ENCODE measurements at places on chromosomes 3 and 15.

- H3K27ac ChIP-seq: no peak overlapping the region
- no peak for DNase-seq
- no peaks in the 10 kb centered on the region for H3K36me3 ChIP-seq
- H3K27me3 ChIP-seq: no peaks in the 10 kb centered on the region
Measured at GRCh38 chr3:54706738-54707137, 221.1 kb downstream of the LRTM1 start.

DNA sequence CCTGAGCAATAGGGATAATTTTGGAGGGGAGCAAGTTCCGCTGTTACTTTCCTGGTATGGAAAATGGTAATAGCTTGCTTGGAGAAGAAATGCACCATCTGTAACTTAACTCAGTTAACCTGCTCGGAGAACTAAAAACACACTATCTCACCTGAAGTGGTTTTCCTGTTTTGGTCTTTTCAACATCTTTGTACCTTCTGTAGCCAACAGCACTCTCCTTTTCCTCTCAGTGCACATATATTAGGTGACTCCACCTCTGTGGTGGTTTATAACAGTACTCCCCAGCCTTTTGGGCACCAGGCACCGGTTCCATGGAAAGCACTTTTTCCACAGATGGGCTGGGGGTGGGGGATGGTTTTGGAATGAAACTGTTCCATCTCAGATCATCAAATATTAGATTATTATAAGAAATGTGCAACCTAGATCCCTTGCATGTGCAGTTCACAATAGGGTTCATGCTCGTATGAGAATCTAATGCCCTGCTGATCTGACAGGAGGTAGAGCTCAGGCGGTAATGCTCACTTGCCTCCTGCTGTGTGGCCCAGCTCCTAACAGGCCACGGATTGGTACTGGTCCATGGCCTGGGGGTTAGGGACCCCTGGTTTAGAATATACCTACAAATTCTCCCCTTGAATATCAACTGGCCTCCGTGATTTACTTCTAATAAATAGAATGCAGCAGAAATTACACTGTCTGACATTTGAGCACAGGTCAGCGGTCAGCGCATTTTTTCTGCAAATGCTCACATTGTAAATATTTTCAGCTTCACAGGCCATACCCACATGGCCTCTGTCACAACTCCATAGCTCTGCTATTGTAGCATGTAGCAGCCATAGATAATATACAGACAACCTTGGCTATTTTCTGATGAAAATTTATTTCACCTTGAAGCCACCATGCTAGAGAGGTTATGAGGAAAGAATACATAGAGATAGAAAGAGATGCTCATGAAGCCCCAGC lies 83.8 kb upstream of the SUCLG2 start:
- H3K4me3 ChIP-seq: no peak overlapping the region
- no peaks in the 10 kb centered on the region for H3K36me3 ChIP-seq
- DNase-seq: no peak
- H3K27me3 ChIP-seq: no peaks in the 10 kb centered on the region
- H3K27ac ChIP-seq: no peak overlapping the region
- H3K4me1 ChIP-seq: peaks cover 2% of the 10 kb centered on the region

- H3K27ac ChIP-seq: no peak overlapping the region
- peaks cover 20% of the 10 kb centered on the region for H3K27me3 ChIP-seq
Measured at GRCh38 chr3:53921296-53921695, 29.6 kb upstream of the SELENOK start.

GRCh38 chr15:29097168-29097567 lies 172.5 kb downstream of the NSMCE3 start:
- H3K4me1 ChIP-seq: no peaks in the 10 kb centered on the region
- no peaks in the 10 kb centered on the region for H3K27me3 ChIP-seq
- no peak overlapping the region for H3K4me3 ChIP-seq
- DNase-seq: no peak

DNA sequence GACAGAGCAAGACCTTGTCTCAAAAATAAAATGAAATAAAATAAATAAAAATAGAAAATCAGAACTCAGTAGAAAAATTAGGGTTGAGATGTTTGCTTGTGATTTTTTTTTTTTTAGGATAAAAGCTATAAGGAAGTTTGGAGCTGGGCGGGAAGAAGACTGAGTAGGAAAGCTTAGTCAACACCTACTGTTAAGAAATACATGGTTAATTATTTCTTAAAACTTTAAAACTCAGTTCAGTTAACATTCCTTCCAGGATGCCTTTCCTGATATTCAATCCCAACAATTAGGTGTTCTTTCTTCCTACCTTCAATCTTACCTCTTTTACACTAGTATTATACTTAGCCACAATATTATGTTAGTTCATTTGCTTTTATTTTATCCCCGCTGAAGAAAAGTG lies 246.2 kb downstream of the LSAMP start:
- DNase-seq: no peak
- H3K4me3 ChIP-seq: no peak overlapping the region
- H3K4me1 ChIP-seq: no peaks in the 10 kb centered on the region
- no peaks in the 10 kb centered on the region for H3K36me3 ChIP-seq
- peaks cover 37% of the 10 kb centered on the region for H3K27me3 ChIP-seq

DNA sequence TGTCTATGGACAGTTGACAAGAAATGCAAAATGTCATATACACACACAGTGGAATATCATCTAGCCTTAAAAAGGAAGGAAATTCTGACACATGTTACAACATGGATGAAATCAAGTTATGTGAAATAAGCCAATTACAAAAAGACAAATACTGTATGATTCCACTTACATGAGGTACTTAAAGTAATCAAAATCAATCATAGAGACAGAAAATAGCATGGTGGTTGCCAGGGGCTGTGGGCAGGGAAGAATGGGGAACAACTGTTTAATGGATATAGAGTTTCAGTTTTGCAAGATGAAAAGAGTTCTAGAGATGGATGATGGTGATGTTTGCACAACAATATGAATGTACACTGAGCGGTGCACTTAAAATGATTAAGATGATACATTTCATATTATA lies 613.8 kb upstream of the ZNF385D start:
- H3K36me3 ChIP-seq: no peaks in the 10 kb centered on the region
- H3K4me3 ChIP-seq: no peak overlapping the region
- peaks cover 15% of the 10 kb centered on the region for H3K4me1 ChIP-seq
- peaks cover 8% of the 10 kb centered on the region for H3K27me3 ChIP-seq

DNA sequence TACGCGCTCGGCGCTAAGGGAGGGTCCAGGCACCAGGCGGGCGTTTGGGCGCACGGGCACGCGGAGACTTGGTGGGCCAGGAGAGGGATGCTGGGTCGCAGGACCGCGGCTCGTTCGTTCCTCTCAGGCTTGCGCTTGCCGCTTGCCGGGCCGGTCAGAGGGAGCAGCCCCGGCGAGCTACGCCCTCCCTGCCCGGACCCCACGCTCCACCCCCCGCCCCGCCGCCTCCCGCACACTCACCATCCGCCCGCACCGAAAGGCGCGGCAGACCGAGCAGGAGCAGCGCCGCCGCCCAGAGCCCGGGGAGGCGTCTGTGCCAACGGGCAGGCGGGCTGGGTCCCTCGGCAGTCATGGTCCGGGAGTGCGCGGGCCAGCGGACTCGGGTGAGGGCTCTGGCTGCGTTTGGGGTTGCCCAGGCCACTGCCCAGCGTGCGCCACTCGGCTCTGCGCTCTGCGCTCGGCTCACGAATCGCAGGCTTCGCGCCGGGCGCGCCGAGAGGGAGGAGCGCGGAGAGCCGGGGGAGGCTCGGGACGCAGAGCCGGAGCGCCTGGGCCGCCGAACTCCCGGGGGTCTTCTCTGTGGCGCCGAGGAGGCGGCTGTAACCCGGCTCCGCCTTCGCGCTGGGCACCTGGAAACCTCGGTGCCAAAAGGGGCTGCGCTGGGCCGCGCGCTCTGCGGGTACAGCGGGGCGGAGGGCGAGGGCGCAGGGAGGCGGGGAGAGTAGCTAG lies at the start of gene SUSD5:
TSS of gene SUSD5 (minus strand) at position 365 of the 729 bp plus-strand sequence. CDS start at position 352, 13 bp downstream.
- peak within 1 kb of the TSS; percentile 80 for H3K27ac ChIP-seq
- DNase-seq: peak; percentile 85
- peaks cover 25% of the 10 kb centered on the region for H3K4me1 ChIP-seq
- peaks cover 7% of the 10 kb centered on the region for H3K36me3 ChIP-seq

GRCh38 chr3:97958796-97959195 lies 13.4 kb downstream of the RIOX2 start:
- no peak for DNase-seq
- no peak overlapping the region for H3K27ac ChIP-seq
- no peak overlapping the region for H3K4me3 ChIP-seq
- H3K27me3 ChIP-seq: no peaks in the 10 kb centered on the region
- peaks cover 26% of the 10 kb centered on the region for H3K36me3 ChIP-seq

GRCh38 chr3:191414286-191414685 lies 46.7 kb upstream of the PYDC2 start:
- H3K4me1 ChIP-seq: peaks cover 12% of the 10 kb centered on the region
- no peak for DNase-seq
- peaks cover 4% of the 10 kb centered on the region for H3K36me3 ChIP-seq
- no peaks in the 10 kb centered on the region for H3K27me3 ChIP-seq

- no peaks in the 10 kb centered on the region for H3K36me3 ChIP-seq
- H3K4me3 ChIP-seq: no peak overlapping the region
- H3K27me3 ChIP-seq: no peaks in the 10 kb centered on the region
- peaks cover 40% of the 10 kb centered on the region for H3K4me1 ChIP-seq
- DNase-seq: no peak
- H3K27ac ChIP-seq: no peak overlapping the region
Measured at GRCh38 chr3:133987948-133988484, 41.7 kb downstream of the SLCO2A1 start.

DNA sequence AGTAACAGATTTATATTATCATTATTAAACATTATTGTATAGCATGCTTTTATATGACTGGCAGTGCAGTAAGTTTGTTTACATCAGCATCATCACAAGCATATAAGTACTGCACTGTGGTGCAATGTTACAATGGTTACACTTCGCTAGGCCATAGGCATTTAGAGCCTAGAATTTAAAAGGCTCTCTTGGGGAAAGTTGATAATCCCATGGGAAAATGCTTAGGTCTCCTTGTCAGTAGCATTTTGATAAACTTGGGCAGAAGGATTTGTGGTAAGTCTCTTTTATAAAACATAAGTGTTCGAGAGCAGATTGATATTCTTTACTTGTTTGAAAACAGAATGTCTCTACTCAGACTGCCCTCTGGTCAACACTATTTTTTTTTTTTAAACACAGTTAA lies 7.5 kb downstream of the DTWD1 start:
- no peak overlapping the region for H3K4me3 ChIP-seq
- H3K27ac ChIP-seq: no peak overlapping the region
- peaks cover 45% of the 10 kb centered on the region for H3K4me1 ChIP-seq
- H3K36me3 ChIP-seq: peaks cover 17% of the 10 kb centered on the region
- no peaks in the 10 kb centered on the region for H3K27me3 ChIP-seq
- DNase-seq: no peak

DNA sequence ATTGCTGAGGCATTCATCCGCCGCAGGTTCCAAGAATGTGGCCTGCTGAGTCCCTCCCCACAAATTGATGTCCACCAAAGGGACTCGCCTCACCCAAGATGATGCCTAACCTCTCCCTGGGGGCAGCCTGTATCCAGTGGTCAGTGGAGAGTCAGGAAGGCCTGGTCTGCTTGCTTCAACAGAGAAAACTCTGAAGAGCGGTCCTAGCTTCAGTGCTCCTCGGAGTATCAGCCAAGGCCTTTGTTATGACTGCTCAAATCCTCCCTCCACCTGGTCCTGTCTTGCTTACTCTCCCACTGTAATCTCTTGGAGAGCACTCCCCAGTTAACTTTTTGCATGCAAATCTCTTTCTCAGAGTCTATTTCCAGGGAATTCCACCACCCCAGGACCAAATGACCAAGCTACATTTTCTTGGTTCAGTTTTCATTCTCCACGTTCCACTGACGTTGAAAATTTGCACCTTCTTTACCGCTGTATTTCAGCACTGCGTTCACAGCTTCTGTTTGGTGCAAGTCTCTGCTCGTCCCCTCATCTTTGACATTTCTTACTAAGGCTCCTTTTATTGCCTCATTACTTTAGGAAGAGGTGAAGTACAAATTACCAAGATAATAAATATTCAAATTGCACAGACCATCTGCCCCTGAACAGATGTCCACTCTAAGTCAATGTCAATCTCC lies 22.3 kb downstream of the CMTM7 start:
- no peaks in the 10 kb centered on the region for H3K27me3 ChIP-seq
- H3K27ac ChIP-seq: no peak overlapping the region
- peaks cover 26% of the 10 kb centered on the region for H3K4me1 ChIP-seq
- no peaks in the 10 kb centered on the region for H3K36me3 ChIP-seq
- H3K4me3 ChIP-seq: no peak overlapping the region

DNA sequence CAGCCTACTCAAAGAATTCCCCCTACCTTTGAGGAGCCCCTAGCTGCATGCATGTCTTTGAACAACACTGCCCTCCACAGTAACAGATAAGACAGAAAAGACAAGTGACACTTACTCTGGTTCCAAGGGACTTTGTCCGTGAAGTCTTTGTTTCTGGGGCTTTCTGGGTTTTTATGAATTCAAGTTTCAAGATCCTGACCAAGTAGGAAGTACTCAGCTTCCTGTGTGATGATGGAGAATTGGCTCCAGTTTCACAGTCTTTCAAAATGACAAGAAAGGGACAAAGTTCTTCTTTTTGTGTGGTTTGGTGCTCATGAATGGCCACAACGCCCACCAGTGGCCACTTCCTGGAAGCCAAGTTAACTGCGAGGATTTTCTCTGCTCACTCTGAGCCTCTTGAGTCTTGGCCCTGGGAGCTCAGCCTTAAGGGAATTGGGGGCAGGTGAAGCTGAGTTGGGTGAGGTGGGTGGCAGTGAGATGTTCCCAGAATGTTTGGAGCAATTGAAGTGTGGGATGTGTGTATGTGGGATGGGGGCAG lies at the start of gene CCR1:
TSS of gene CCR1 (minus strand) at position 147 of the 538 bp plus-strand sequence. CDS start 4,000 bp downstream, outside the sequence.
- H3K27ac ChIP-seq: no peak within 1 kb of the TSS
- DNase-seq: no peak
- H3K27me3 ChIP-seq: peaks cover 4% of the 10 kb centered on the region
- no peaks in the 10 kb centered on the region for H3K36me3 ChIP-seq
- no peak within 1 kb of the TSS for H3K4me3 ChIP-seq

DNA sequence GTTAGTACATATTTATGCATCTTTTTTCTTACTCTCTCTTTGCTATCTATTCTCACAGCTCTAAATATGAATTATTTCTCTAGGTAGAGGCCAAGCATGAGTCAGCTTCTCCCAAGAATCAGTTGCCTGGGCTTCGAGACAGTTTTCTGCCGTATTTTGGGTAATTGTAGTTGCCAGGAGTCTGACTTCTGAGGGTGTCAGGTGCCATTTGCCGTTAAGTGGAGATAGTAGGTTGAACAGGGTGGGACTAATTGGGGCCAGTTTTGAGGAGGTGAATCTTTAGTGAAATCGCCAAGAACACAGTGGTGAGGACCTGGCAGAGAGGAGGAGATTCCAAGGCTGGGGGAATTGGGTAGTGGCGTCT lies 7.8 kb upstream of the NRROS start:
- DNase-seq: no peak
- H3K4me1 ChIP-seq: peaks cover 15% of the 10 kb centered on the region
- H3K4me3 ChIP-seq: peak overlapping the region; percentile 88
- H3K27ac ChIP-seq: peak overlapping the region; percentile 90
- peaks cover 3% of the 10 kb centered on the region for H3K36me3 ChIP-seq

- no peak overlapping the region for H3K27ac ChIP-seq
- no peaks in the 10 kb centered on the region for H3K4me1 ChIP-seq
- no peaks in the 10 kb centered on the region for H3K36me3 ChIP-seq
- DNase-seq: no peak
- H3K27me3 ChIP-seq: peaks cover 2% of the 10 kb centered on the region
Measured at GRCh38 chr3:132084982-132085381, 50.2 kb upstream of the CPNE4 start.

Measured in osteocyte (in vitro differentiated cells).